ENCODE measurements at places on chromosomes 2 and 18. TPM values are rescaled to one million over a fixed set of nuclear protein-coding genes. Genes with fewer than 3 reads are reported as not detected.

The NCKAP5 gene
- total RNA-seq, result 5.7 TPM

The CHCHD5 gene
- total RNA-seq, result 10.4 TPM

The MYOM1 gene
- total RNA-seq, result 661 TPM

The ERMN gene
- total RNA-seq, result 0.52 TPM

The CAPG gene
- 22.4 TPM for total RNA-seq

The ZNF396 gene
- total RNA-seq, result 1.6 TPM

The RAX gene
- not detected for total RNA-seq

The MAPK4 gene
- total RNA-seq, result 5.7 TPM

The PSMA8 gene
- total RNA-seq, result not detected

The PSD4 gene
- total RNA-seq, result 1.6 TPM

The COL3A1 gene
- total RNA-seq, result 6,920 TPM

The PLCD4 gene
- 27.7 TPM for total RNA-seq

The SERPINB7 gene
- not detected for total RNA-seq

The ACADL gene
- 4.7 TPM for total RNA-seq

The RGPD4 gene
- total RNA-seq, result not detected

The LPIN1 gene
- 18.8 TPM for total RNA-seq

The NTSR2 gene
- total RNA-seq, result not detected

The ZNF236 gene
- 17.2 TPM for total RNA-seq

The SFXN5 gene
- 4.7 TPM for total RNA-seq

The CD8B gene
- total RNA-seq, result 1.0 TPM

The KCTD18 gene
- total RNA-seq, result 11.5 TPM

The CDCA7 gene
- 9.9 TPM for total RNA-seq

The CPO gene
- not detected for total RNA-seq

The ZSCAN30 gene
- total RNA-seq, result 8.9 TPM

The FEV gene
- not detected for total RNA-seq

The NGEF gene
- total RNA-seq, result 2.6 TPM

The SMYD1 gene
- total RNA-seq, result 147 TPM

The PDE1A gene
- 9.9 TPM for total RNA-seq

The ACVR1C gene
- total RNA-seq, result 0.52 TPM

The OSBPL6 gene
- 2.1 TPM for total RNA-seq

The TLX2 gene
- not detected for total RNA-seq

The ACTR2 gene
- 81.4 TPM for total RNA-seq

The INHA gene
- not detected for total RNA-seq

The RAB12 gene
- 85.6 TPM for total RNA-seq

The ABCB11 gene
- not detected for total RNA-seq

The COL4A4 gene
- total RNA-seq, result under 0.01 TPM

The SCN9A gene
- 14.1 TPM for total RNA-seq

The KCNK3 gene
- total RNA-seq, result 0.52 TPM

The MOGAT1 gene
- total RNA-seq, result not detected

The TSPYL6 gene
- total RNA-seq, result not detected

The LYPD6 gene
- total RNA-seq, result 2.1 TPM

The CENPA gene
- total RNA-seq, result 2.6 TPM

The LYPD1 gene
- total RNA-seq, result 4.2 TPM

The PAIP2B gene
- total RNA-seq, result 5.7 TPM

The PPP1R1C gene
- 1.6 TPM for total RNA-seq

The CD28 gene
- 4.2 TPM for total RNA-seq

The UGT1A10 gene
- not detected for total RNA-seq
